NCI-H2227 treated with DMSO at 0.1 percent for 48 hours (cell line): ENCODE measurements at places on chromosomes 4 and X.

DNA sequence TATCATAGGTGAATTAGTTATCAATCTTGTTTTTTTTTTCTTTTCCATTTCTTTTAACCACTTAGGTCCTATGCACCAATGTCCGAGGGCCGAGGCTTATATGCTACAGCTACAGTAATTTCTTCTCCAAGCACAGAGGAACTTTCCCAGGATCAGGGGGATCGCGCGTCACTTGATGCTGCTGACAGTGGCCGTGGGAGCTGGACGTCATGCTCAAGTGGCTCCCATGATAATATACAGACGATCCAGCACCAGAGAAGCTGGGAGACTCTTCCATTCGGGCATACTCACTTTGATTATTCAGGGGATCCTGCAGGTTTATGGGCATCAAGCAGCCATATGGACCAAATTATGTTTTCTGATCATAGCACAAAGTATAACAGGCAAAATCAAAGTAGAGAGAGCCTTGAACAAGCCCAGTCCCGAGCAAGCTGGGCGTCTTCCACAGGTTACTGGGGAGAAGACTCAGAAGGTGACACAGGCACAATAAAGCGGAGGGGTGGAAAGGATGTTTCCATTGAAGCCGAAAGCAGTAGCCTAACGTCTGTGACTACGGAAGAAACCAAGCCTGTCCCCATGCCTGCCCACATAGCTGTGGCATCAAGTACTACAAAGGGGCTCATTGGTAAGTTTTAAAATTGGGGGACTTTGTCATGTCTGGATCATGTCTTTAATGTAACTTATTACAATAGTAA lies 250.7 kb downstream of the RAPGEF2 start:
- DNase-seq = no peak

- DNase-seq = no peak
Measured at GRCh38 chr4:69075061-69075792, 21.0 kb upstream of the UGT2B7 start.

GRCh38 chrX:100478714-100479306 lies 68.7 kb upstream of the PCDH19 start:
- no peak for DNase-seq

- DNase-seq = no peak
Measured at GRCh38 chrX:47577424-47577823, 4.8 kb upstream of the TIMP1 start.

DNA sequence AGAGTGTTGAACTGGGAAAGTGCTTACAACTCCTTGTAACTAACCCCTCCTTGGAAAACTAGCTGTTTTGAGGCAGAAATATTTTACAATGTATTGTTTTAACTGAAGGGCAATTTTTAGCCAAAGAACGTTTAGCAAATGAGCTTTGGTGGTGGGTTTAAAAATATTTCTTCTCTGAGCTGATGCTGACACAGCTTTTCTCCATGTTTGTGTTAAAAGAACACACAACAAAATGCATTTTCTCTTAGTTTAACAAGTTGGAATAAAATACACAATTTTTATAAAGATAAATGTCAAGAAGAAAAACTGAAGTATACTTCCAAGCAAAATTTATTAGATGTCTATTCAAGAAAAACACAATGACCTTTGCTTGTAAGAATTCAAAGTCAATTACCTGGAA lies 49.9 kb upstream of the PDLIM3 start:
- DNase-seq = no peak

DNA sequence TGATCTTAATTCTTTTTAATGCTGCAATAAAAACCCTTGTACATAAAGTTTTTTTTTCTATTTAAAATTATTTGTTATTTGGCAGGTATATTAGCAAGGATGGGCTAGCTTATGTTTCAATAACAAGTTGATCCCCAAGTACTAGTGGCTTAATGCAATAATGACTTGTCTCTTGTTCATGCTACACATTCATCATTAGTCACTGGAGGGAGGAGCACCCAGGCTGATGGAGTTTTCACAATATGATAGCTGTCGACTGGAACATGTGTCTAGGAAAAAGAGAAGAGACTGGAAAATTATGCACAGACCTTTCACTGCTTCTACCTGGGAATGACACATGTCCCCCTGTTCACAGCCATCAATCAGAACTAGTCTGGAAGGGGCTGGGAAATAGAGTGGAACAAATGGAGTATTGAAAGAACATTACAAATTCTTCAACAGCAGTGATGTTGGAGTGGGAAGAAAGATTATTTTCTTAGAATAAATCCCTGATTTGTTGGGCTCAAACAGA lies 387.9 kb upstream of the RPS6KA3 start:
- no peak for DNase-seq

GRCh38 chrX:96835660-96836289 lies 47.9 kb upstream of the RPA4 start:
- DNase-seq = no peak

GRCh38 chr4:94828882-94829281 lies 71.1 kb downstream of the BMPR1B start:
- DNase-seq = no peak

DNA sequence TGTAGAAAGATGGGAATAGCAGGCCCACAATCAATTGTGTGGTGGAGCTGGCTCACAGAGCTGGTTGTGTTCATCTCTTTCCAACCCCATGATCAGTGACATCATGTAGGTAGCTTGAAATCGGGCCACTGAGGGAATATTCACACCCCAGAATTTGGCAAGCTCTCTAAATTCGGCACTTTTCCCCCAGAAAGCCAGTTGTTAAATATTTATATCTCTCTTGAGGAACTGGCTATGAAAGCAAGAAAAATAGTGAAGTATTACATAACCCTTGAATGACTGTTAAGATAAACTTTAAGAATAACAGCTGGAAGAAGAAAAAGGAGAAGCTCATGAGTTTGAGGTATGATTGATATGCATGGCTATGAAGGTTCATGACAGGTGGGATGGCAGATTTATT lies 38.9 kb downstream of the GPRIN3 start:
- no peak for DNase-seq

GRCh38 chr4:24179201-24179840 lies 289.5 kb upstream of the PPARGC1A start:
- no peak for DNase-seq

GRCh38 chrX:13487731-13488505 lies 81.5 kb upstream of the EGFL6 start:
- DNase-seq = peak; percentile 76

GRCh38 chrX:71144651-71145050 lies at the start of gene NLGN3:
Gene NLGN3 (plus strand): TSS chrX:71144841. CDS start chrX:71147750, 2,909 bp downstream.
- DNase-seq = peak; percentile 14

- DNase-seq = no peak
Measured at GRCh38 chr4:8689741-8690140, 97.2 kb downstream of the CPZ start.

DNA sequence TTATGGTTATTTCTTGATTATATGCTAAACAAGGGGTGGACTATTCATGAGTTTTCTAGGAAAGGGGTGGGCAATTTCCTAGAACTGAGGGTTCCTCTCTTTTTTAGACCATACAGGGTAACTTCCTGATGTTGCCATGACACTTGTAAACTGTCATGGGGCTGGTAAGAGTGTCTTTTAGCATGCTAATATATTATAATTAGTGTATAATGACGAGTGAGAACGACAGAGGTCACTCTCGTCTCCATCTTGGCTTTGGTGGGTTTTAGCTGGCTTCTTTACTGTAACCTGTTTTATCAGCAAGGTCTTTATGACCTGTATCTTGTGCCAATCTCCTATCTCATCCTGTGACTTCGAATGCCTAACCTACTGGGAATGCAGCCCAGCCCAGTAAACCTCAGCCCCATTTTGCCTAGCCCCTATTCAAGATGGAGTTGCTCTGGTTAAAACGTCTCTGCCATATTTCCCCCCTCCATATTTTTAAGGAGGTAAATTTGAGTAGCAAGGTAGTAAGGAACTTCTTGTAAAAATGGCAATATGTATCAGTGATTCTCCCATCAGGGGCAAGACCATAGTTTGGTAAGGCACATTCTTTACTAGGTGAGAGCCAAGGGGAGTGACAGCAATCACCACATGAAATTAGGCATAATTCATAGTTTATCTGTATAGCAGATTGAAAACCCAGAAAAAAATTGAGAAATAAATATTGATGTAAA lies 2.6 kb downstream of the CXCL2 start:
- DNase-seq = no peak
